ENCODE measurements at places on chromosomes 11 and 22.

DNA sequence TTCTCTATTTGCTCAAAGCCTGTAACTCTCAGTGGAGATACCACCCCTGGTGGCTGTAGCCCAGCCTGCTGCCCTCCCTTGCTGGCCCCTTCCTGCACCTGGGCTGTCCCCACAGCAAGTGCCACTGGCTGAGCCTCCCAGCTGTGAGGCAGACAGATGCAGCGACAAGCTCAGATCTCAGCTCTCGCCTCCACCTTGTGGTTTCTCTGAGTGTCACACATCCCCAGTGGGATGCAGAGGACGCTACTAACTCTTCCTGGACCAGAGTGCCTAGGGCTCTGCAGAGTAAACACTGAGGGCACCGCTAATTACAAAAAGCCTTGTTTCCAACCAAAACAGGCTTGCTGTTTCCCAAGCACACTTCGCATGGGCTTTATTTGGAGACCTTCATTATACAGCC, 8.9 kb downstream of the YPEL1 start:
- DNase-seq: peak; percentile 42

- peak; percentile 87 for DNase-seq
These were observed 6.7 kb upstream of the AHNAK start for GRCh38 chr11:62553080-62553838.

GRCh38 chr22:42949159-42949558, 65.8 kb downstream of the PACSIN2 start:
- no peak for DNase-seq

DNA sequence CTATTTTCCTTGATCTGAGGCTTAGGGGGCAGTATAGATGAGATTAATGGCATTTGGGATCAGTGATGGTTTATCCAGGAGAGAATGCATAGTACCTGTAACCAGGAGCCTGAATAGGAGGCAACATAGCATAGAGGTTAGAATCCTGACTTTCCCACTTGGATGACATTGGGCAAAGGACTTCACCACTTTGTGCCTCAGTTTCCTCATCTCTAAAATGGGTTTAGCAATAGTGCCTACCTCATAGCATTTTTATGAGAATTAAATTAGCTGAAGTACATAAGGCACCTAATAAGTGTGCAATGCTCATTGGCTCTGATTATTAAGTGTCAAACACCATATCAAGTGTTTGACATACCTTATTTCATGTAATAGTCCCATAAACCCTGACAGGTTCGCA, 30.8 kb downstream of the CD44 start:
- DNase-seq: no peak

DNA sequence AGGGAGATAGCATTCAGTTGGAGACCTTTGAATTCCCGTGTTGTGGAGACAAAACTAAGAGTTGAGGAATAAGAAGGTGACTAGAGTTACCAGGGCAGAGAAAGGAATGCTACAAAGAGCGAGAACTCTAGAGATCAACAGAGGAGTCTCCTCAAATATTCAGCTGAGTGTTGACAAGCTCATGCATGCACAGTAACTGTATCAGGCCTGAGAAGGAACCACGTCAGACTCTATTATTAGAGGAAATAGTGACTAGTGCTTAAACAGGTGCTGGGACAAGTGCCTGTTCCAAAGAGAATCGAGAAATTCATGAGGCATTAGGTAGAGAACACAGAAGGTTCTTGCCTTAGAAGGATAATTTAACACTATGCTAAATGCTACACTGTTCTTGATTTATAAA, 333.8 kb upstream of the CHORDC1 start:
- no peak for DNase-seq

- no peak for DNase-seq
These were observed 7.5 kb downstream of the DIXDC1 start for GRCh38 chr11:111944651-111945051.

DNA sequence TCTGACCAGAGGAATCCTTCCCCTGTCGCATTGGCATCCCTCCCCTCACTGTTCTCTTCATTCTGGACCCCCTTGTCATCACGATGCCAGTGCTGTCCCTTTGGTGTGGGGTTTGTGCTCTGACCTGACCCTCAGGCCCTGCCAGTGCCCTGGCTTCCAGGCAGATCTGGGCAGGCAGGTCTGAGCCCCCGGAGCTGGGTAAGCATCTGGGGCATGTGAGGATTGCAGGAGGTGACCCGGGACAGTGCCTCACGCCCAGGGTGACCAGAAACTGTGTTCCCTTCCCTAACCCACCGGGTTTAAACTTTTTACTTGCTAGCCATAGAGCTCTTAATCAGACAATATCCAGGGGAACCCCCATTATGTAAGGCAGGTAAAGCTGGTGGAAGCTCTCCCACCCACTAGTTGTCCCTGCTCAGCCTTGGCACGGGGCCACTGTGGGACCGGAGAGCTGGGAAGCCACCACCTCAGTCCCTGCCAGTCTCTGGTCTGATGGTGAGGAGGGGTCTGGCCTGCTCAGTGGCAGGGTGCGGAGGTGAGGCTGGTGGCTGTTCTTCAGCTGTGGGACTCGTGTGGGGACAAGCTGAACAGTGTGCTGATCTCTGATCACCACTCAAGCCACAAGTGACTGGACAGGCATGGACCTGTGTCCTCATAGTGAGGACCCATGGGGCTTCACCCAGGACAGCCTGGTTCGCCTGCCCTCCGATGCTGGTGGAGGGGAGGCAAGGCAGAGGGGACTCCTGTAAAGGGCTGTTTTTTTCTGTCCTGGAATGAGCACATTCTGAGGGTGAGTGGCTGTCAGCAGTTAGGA, 38.0 kb downstream of the BCR start:
- no peak for DNase-seq

DNA sequence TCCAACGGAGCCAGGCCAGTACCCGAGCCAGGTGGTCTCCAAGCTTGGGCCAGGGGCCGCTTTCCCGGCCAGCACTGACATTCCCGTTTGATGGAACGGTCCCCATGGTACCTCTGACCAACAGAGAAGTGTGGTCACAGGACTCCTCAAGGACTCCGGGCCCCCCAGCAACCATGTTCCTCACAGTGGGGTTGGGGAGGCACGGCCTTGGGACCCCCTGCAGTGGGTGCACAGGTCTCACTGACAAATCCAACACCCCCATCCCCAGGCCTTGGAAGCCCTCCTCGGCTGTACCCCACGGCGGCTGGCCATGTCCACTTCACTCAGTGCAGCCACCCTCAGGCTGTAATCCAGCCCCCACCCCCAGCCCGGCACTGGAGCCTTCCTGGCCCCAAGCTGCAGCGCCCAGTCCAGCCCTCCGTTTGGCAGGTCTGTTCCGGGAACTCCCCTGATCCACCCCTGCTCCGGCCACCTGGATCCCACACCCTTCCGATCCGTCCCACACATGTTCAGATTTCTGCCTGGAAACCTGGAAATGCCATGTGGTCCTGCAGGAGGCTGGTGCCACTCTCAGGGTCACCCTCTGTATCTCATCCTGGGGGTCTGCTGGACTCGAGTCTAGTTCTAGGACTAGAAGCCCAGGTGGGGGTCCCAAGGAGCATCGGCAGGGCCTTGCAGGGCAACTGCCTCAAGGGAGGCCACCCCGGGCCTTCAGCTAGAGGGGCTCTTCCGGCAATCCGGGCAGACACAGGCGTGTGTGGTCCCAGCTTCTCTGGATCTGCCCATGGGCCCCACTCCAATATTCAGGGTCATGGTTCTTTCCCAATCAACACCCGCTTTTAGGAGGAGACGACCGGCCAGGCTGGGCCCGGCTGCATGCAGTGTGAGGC, 26.6 kb downstream of the TBX1 start:
- DNase-seq: no peak

GRCh38 chr11:103368145-103368544, 258.9 kb downstream of the DYNC2H1 start:
- no peak for DNase-seq

- DNase-seq: no peak
These were observed 195.1 kb upstream of the PLET1 start for GRCh38 chr11:112455791-112456190.

GRCh38 chr11:34921156-34921555, 4.7 kb downstream of the PDHX start:
- no peak for DNase-seq

DNA sequence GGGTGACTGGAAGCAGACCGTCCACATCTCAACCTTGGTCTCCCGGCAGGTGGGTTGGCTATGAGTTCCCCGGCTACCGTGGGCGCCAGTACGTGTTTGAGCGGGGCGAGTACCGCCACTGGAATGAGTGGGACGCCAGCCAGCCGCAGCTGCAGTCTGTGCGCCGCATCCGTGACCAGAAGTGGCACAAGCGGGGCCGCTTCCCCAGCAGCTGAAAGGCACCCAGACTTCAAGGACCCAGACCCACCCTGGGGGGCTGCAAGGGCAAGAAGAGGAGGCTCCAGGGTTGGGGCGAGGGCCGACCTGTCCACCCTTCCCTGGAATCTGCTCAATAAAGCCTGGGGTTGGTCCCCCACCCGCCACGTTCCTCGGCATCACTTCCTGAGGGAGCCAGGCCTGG, 7.3 kb downstream of the CRYBB3 start:
- DNase-seq: no peak

DNA sequence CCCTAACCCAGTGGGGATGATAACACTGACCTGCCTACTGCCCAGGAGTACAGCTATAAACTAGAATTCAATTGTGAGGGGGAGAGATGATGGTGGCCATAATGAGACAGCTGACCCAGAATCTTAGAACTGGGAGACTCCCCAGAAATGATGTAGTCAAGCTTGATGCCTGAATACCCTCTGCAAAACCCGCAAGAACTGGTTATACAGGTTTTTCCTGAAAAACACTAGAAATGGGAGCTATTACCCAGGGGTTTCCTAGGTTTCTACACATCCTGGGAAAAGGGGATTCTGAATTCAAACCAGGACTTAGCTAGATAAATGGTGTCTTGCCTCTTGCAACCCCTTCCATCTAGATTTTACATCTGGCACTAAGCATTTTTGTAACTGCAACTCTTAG, 113.8 kb upstream of the NARS2 start:
- DNase-seq: no peak

GRCh38 chr11:79097246-79097875, 343.5 kb downstream of the TENM4 start:
- DNase-seq: no peak

- no peak for DNase-seq
These were observed 13.9 kb downstream of the NNMT start for GRCh38 chr11:114310095-114310494.

- DNase-seq: no peak
These were observed 79.5 kb downstream of the CCDC83 start for GRCh38 chr11:85934596-85935169.

DNA sequence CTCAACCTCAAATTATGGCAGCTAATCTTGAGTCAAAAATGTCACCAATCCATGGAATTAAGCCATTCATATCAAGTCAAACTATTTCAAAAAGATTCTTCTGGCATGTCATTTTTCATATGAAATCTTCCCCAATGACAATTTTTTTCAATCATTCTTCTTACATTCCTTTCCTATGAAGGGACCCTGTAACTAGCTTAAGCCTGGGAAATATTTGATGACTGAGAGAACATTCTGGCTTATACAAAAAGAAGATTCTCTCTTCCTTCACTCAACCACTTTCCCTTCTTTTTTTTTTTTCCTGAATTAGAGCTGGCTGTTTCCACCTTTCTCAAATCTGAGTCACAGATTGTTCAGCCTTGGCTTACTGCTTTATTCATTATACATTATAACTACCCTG, 903.7 kb downstream of the FAM181B start:
- DNase-seq: no peak

GRCh38 chr22:48709453-48709852, 1118.2 kb downstream of the BRD1 start:
- DNase-seq: no peak

DNA sequence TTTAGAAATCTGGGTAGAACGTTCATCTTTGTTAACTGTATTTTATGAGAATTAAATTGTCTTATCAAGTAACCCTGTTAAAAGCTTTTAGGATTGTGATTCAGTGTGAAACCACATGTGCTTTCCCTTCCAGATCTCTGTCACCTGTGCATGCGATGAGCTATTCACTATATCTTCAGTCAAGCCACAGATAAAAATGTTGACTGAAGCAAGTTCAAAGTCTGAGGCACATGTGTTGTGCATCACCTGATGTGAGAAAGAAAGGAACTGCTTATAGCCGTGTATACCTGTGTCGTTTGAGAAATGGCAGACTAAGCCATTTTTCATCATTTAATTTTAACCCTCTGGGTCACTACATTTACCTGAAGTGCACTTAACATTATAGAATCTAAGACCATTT, 1088.9 kb upstream of the TENM4 start:
- no peak for DNase-seq

GRCh38 chr11:2002042-2002776, 4.6 kb upstream of the H19 start:
- DNase-seq: no peak

- DNase-seq: no peak
These were observed 571.8 kb downstream of the BRD1 start for GRCh38 chr22:49255741-49256318.

- DNase-seq: no peak
These were observed 8.7 kb upstream of the ZNF280A start for GRCh38 chr22:22528780-22529179.

- DNase-seq: peak; percentile 80
These were observed 22.4 kb upstream of the MYH9 start for GRCh38 chr22:36409911-36410756.

- DNase-seq: no peak
These were observed 68.6 kb downstream of the SOX6 start for GRCh38 chr11:16287630-16288280.

- no peak for DNase-seq
These were observed 20.8 kb downstream of the POU2AF1 start for GRCh38 chr11:111358038-111359001.

GRCh38 chr11:134275534-134276395, at the start of gene GLB1L3:
Gene GLB1L3, plus strand, starts transcription at chr11:134276379. Its CDS starts 362 bp downstream, at chr11:134276741.
- peak; percentile 83 for DNase-seq

GRCh38 chr11:9461760-9462134, 935 bp downstream of the ZNF143 start:
- DNase-seq: no peak

- no peak for DNase-seq
These were observed 887 bp downstream of the IRF7 start for GRCh38 chr11:614623-615503.

- no peak for DNase-seq
These were observed 116.5 kb upstream of the NAV2 start for GRCh38 chr11:19595840-19596751.

DNA sequence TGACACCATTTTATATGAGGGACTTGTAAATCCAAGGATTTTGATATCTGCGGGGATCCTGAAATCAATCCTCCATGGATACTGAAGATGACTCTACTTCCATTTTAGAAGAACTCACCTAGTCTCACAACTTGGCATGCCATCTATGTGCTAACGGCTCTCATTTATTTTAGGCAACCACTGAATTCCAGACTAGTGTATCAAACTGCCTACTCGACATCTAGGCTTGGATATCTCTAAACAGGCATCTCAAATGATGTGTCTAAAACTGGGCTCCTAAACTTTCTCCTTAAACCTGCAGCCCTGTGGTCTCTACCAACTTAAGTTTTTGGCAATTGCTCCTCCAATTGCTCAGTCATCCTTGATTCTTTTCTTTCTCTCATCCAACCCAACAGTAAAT, 31.2 kb upstream of the CLNS1A start:
- DNase-seq: no peak

- DNase-seq: no peak
These were observed 14.7 kb downstream of the ABTB2 start for GRCh38 chr11:34343153-34343552.

- no peak for DNase-seq
These were observed 573.9 kb upstream of the CADM1 start for GRCh38 chr11:116078101-116078591.

- no peak for DNase-seq
These were observed 756.8 kb downstream of the NTM start for GRCh38 chr11:132126973-132127899.
